ENCODE measurements at places on chromosomes 2 and 18.

- no peak for DNase-seq
Measured at GRCh38 chr2:225496568-225496967, 97.1 kb downstream of the NYAP2 start.

DNA sequence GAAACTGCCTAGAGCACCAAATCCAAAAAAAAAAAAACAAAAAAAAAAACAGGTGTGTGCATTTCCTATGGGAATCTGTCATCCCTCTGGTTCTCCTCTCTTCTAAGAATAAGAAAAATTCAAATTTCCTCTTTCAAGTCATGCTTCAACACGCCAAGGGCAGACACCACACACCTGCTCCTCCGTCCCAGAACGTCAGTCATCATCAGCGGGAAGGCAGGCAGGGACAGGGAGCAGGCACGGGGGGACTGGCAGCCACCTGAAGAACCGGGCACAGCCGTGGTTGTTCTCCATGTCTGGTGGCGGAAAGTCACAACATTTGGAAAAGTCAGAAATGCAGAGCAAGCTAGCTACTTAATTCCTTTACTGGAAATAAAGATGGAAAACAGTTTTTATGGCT is 214.8 kb downstream of the IKZF2 start:
- no peak for DNase-seq

GRCh38 chr18:770583-770961 is 41.5 kb downstream of the YES1 start:
- DNase-seq: no peak

- DNase-seq: no peak
Measured at GRCh38 chr18:57762686-57763085, 40.4 kb downstream of the ATP8B1 start.
